ENCODE measurements at places on chromosomes 2 and 18. TPM values are rescaled to one million over a fixed set of nuclear protein-coding genes. Genes with fewer than 3 reads are reported as not detected.

- DNase-seq, result no peak
Observed at GRCh38 chr2:196123679-196124373, 47.6 kb downstream of the STK17B start.

GRCh38 chr2:64987956-64988419, 1.2 kb upstream of the SLC1A4 start:
- DNase-seq, result no peak

- peak; percentile 69 for DNase-seq
Observed at GRCh38 chr18:60978338-60978737, 354.9 kb upstream of the CDH20 start.

- DNase-seq, result no peak
Observed at GRCh38 chr2:215059724-215060123, 78.7 kb downstream of the ABCA12 start.

DNA sequence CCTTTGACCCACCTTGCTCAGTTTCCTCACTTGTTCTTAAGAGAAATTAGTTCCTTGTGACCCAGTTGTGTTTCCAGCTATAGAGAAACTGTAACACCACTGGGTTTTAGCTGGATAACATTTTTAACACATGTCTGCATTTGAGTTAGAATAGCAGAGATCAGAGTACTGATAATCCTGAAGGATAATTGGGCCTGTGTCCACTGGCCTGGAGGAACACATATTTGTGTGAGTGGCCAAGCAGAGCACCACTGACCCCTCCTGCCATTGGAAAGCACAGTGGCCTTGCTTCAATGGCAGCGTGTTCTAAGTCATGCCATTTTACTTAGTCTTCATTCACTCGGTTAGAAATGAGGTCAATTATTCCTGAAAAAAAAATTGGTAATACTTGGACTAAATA, 42.6 kb downstream of the PKP4 start:
- no peak for DNase-seq

GRCh38 chr18:72762515-72763122, 105.2 kb downstream of the NETO1 start:
- peak; percentile 21 for DNase-seq

DNA sequence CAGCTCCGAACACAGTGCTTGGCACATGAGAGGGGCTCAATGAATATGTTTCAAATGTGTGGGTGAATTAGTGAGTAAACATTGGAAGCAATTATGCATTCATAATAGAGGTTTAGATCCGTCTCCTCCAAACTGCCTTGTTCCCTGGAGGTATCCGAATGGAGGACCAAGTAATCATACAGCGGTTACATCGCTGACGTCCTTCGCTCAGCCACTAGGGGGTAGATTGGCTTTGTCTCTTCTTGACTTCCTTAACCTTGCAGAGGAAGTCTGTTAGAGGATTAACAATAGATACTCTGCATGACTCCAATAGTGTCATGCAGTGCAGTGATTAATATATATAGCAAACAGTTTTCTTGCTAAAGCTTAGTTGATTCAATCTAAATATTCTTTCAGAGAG, 517.0 kb downstream of the PTPRM start:
- DNase-seq, result peak; percentile 23

The FHL2 gene
- 275 TPM for total RNA-seq

The KCNG3 gene
- total RNA-seq, result 0.51 TPM

DNA sequence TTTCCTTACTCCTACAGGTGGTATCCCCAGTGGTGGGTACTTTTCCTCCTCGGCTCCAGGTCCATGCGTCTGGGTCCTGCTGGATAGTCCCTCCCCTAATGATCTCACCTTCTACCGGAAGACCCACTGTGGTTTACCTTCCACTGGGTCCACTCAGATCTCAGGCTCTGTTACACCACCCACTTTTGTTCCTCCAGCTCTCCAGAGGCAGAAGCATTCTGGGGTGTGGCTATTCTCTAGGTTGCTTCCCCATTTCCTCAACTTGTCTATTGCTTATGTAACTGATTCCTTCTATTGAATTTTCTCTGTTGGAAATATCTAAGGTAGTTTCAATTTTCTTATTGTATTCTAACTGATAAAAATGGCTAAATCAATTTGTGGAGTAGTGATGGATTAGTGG, 87.6 kb upstream of the GALNT5 start:
- DNase-seq, result no peak

- peak; percentile 9 for DNase-seq
Observed at GRCh38 chr2:23241611-23242245, 143.3 kb upstream of the KLHL29 start.

The IL36B gene
- not detected for total RNA-seq

The LIPG gene
- total RNA-seq, result 4.5 TPM

The SF3B6 gene
- total RNA-seq, result 239 TPM

The TOGARAM2 gene
- total RNA-seq, result not detected

- DNase-seq, result peak; percentile 66
Observed at GRCh38 chr2:181742922-181743722, 62.8 kb upstream of the NEUROD1 start.

DNA sequence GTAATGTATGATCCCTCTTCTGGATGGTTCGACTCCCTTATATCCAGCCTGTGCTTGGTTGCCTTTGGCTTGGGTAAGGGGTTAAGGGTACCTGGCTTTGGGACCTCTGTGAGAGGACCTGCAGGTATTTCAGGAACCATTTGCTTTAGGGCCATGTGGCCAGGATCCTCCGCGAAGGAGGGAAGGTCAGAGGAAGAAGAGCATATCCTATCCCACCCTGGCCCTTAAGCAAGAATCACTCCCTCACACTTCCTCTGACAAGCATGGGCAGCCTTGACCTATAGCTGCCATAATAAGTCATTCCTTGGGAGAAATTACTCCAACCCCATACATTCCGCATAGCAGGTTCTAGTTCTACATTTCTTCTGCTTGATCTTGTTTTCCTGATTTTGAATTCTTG, 59.1 kb upstream of the TXNDC2 start:
- DNase-seq, result no peak

GRCh38 chr2:43024515-43025011, 201.8 kb downstream of the ZFP36L2 start:
- peak; percentile 35 for DNase-seq

The SLC9A2 gene
- total RNA-seq, result 5.8 TPM

DNA sequence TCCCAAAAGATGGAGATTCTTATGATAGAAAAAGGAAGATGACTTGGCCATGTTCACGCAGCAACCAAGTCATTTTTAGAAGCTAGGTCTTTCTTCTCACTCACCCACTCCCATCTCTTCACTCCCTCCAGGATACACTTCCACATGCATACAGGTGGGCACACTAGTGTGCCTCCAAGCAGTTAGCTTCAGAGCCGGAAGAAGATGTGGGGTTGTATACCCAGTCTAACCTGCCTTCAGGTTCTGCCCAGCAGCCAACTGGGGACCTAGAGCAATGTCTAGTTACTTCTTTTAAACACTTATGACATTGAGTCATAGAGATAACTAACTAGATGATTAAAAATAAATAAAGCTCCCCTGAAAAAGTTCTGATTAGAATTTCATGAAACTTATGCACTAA, 21.8 kb upstream of the TANK start:
- DNase-seq, result peak; percentile 27

GRCh38 chr2:176473851-176474250, 204.6 kb downstream of the MTX2 start:
- no peak for DNase-seq

- no peak for DNase-seq
Observed at GRCh38 chr2:187447336-187447735, 716 bp downstream of the CALCRL start.

DNA sequence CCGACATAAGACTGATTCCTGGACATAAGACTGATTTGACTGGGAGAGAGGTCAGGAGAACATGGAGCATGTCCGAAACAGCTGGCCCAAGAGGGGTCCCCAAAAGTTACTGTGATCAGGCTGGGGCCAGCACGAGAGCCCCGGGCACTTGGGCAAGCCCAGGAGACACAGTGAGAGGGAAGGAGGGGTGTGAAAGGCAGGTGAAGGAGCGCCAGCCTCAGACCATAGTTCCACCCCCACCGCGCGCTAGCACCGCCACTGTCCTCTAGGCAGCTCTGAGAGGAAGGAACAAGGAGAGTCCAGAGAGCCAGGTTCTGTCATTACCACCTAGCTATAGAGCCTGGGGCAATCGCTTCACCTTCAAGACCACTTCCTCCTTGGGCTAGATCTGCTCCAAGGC, 78.2 kb upstream of the DAPL1 start:
- no peak for DNase-seq

DNA sequence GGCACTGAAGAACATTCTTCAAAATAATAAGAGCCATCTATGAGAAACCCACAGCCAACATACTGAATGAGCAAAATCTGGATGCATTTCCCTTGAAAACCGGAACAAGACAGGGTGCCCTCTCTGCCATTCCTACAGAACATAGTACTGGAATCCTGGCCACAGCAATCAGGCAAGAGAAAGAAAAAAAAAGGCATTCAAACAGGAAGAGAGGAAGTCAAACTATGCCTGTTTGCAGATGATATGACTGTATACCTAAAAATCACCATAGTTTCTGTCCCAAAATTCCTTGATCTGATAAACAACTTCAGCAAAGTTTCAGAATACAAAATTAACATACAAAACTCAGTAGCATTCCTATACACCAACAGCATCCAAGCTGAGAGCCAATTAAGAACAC, 119.5 kb upstream of the PARD3B start:
- DNase-seq, result no peak

GRCh38 chr18:78664848-78665247, 314.8 kb upstream of the SALL3 start:
- no peak for DNase-seq

DNA sequence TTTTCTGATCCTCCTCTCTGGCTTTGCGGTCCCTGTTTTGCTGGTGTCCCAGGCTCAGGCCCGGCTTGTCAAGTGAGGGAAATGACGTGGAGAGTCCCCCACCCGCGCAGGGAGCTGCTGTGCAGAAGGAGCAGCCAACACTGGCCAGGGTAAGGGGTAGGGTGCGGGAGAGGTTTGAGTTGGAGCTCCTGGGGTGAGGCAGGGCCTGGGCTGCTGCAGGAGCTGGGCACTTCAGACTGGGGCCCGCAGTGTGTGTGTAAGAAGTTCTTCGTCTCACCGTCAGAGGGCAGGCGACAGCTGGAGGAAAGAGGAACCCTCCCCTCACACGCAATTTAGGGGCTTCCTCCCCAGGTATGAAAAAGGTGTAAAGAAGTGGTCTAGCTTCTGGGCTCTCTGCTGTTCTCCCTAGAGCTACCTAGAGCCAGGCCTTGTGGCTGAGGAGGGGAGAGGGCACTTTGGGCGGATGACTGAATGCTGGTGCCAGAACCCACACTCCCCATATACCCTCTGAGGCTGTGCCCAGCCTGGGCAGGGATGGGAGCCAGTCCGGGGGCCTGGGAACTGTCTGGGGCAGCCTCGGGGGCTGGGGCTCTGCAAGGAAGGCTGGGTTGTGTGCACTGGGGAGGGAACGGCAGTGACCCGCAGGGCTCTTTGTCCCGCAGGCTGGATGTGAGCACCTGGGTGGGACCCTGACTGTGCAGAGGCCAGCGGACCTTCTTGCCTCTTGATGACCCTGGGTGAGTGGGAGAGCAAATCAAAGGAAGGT, 11.8 kb downstream of the CELF4 start:
- no peak for DNase-seq

- DNase-seq, result no peak
Observed at GRCh38 chr2:170772295-170772694, 2.1 kb downstream of the ERICH2 start.

DNA sequence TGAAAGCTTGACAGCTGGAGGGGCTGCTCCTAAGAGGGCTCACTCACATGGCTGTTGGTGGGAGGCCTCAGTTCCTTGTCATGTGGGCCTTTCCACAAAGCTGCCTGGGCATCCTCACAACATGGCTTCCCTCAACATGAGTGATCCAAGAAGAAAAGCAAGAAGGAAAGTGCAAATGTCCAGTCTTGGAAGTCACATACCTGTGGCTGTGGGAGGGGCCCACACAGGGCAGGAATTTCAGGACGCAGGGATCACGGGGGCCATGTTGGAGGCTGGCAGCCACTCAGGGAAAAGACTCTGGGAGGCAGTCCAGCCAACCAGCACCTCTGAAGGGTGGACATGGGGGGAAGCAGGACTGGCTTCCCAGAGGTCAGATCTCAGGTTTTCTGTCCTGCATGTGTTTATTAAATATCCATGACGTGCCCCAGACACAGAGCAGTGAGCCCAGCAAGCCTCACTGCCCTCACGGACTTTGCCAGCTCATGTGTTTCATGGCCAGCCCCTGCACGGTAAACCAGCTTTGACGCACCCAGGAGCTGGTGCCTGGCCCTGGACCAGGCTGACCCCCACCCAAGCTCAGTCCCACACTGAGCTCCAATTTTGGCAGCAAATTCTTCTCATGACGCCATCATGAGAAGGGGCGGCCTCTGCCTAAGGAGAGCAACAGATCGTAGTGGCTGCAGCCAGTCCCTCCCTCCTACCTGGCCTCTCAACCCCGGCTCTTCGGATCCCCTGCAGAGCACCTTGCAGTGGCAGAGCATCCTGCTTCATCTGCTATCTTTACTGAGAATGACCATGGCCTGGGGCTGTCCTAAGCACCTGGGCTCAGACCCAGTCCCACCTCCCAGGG, 34.7 kb upstream of the GPR17 start:
- DNase-seq, result no peak

GRCh38 chr2:106890606-106891005, 4.6 kb upstream of the ST6GAL2 start:
- DNase-seq, result no peak

DNA sequence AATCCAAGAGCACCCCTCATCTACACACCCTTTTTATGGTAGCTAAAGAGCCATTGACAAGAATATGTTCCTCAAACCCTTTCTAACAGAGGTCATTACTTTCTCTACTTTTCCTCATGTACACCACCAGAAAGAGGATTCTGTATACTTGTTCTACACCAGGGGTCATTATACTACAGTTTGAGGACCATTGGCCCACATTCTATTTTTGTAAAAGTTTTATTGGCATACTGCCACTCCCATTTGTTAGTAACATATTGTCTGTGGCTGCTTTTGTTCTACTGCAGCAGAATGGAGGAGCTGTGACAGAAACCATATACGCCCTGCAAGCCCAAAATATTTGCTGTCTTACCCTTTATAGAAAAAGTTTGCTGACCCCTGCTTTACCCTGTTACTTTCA, 14.3 kb downstream of the HTR2B start:
- DNase-seq, result peak; percentile 28

DNA sequence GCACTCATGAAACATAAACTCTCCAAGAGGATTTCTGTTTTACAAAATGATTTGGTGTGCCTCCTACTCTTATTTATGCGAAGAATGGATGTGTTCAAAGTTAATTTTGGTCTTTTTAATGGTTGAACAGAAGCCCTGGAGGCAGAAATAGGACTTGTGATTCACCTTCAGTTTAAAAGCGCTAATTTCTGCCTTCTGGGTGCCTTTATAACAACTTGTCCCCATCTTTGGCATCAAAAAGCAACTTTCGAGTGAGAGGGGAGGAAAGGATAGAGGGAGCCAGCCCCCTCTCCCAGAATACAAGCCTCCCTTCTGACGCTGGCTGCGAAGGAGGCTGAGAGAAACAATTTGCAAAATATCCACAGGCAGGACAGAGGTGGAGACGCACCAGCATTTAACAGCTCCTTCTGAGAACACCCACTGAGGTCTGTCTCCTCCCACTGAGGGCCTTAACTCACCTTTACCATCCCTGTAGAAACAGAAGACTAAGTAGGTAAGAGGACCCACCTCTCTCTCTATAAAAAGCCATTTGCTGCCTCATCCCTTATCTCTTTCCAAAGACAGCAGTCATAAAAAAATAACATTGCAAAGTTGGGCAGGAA, 24.3 kb upstream of the BCL11A start:
- DNase-seq, result no peak

- no peak for DNase-seq
Observed at GRCh38 chr18:36610661-36611060, 218.1 kb downstream of the TPGS2 start.

The UCN gene
- total RNA-seq, result 5.3 TPM

Data from Caki2 (cell line).